ENCODE measurements at places on chromosomes 5 and 9.

GRCh38 chr5:152549709-152550108, 144.6 kb upstream of the NMUR2 start:
- DNase-seq, result no peak

- no peak for DNase-seq
Observed at GRCh38 chr9:133371261-133371711, 4.6 kb downstream of the SURF4 start.

GRCh38 chr5:72065751-72066255, 41.5 kb upstream of the MAP1B start:
- peak; percentile 74 for DNase-seq

DNA sequence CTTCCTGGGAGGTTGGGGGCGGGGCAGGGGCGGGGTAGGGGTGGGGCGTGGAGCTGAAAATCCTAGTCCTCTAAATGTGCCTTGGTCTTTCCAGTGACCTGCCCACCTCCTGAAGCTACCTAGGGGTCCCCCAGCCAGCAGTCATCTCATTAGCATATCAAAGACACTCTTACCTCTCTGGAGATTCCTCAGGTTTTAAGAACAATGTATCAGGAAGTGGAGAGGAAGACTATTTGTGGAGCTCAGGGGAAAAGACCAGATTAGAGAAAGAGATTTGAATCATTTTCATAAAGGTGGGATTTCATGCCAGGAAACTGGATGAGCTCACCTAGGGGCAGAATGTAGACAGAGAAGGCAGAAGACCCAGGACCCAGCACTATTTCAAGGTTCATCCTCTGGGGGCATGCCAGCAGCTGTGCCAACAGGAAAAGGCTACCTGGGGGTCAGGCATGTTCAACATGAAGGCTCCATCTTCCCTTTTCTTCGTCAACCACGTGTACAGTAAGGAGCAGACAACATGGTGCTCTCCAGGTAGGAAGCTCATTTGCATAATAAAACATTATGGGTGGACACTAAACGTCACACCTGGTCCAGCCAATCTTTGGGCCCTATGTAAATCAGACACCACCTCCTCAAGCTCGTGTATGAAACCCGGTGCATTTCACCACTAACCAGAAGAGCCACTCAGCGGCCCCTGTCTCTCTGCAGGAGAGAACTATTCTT, 6.9 kb downstream of the GMCL2 start:
- DNase-seq, result no peak

DNA sequence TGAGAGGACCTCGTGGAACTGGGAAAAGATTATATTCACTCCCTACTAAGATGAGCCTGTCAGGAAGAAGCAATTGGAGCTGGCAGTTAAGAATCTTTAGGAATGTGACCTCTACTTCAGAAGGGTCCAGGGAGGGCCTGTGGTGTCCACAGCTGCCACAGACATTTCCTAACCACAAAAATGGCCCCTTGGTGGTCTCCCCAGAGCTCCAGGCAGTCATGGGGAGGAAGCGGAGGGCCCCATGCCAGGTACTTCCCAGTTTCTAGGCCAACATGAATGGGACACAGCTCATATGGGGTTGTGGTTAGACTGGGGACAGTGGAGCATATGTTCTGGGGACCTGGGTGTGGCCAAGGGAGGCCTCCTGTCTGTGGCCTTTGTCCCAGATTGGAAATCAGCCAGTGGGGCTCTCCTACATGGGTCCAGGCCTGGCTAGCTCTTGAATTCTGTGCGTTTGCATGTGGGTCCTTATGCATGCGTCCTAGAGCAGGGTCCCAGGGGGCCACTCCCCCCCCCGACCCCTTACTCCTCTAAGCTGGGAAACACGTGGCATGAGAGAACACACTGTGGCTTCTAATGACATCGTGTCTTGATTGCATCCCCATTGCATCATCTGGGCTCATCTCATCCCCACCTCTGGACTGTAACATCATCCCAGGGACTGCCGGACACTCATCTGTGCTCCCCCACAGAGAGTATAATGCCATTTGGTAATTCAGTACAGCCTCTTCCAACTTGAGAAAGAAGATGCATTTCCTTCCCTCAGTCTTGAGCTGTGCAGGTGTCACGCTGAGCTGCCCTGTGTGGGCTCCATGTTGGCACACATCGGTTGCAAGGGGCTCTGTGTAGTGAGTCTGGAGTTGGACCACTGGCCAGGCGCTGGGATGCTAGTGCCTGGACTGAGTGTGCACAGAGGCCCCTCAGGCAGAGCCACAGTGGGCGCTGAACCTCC, 31.3 kb downstream of the IRF1 start:
- DNase-seq, result no peak

DNA sequence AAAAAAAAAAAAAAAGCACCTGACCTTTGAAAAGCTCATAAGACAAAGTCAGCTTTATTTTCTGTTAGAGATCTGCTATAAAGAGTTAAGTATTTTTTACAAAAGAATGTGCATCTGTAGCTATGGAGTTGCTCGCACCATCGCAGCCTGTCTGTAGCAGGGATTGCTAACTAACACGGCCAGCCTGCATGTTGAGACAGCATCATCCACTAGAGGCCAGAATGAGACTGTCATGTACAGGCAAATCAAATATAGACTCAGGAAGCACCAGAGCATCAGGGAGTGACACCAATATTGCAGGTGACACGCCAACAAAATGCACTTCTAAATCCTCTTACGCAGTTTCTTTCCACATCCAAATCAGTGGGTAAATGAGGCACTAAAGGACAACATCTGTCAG, 136.3 kb upstream of the RASEF start:
- DNase-seq, result peak; percentile 79

- DNase-seq, result no peak
Observed at GRCh38 chr9:100577776-100578448, at the start of gene CAVIN4. Gene CAVIN4, plus strand, starts transcription at chr9:100578079. Its CDS starts 65 bp downstream, at chr9:100578144.

GRCh38 chr9:127396808-127397645, at the start of gene SLC2A8:
Gene SLC2A8, plus strand, starts transcription at chr9:127397169. Its CDS starts 62 bp downstream, at chr9:127397231.
- DNase-seq, result peak; percentile 99

GRCh38 chr9:136728080-136728547, 14.6 kb downstream of the LCN10 start:
- peak; percentile 58 for DNase-seq

GRCh38 chr5:144203750-144204596, 33.3 kb downstream of the KCTD16 start:
- peak; percentile 54 for DNase-seq

GRCh38 chr5:92041206-92041605, 658.1 kb upstream of the ARRDC3 start:
- no peak for DNase-seq

- no peak for DNase-seq
Observed at GRCh38 chr9:110133059-110133458, 74.9 kb downstream of the C9orf152 start.

GRCh38 chr5:113296676-113297075, 138.1 kb downstream of the TSSK1B start:
- DNase-seq, result no peak

DNA sequence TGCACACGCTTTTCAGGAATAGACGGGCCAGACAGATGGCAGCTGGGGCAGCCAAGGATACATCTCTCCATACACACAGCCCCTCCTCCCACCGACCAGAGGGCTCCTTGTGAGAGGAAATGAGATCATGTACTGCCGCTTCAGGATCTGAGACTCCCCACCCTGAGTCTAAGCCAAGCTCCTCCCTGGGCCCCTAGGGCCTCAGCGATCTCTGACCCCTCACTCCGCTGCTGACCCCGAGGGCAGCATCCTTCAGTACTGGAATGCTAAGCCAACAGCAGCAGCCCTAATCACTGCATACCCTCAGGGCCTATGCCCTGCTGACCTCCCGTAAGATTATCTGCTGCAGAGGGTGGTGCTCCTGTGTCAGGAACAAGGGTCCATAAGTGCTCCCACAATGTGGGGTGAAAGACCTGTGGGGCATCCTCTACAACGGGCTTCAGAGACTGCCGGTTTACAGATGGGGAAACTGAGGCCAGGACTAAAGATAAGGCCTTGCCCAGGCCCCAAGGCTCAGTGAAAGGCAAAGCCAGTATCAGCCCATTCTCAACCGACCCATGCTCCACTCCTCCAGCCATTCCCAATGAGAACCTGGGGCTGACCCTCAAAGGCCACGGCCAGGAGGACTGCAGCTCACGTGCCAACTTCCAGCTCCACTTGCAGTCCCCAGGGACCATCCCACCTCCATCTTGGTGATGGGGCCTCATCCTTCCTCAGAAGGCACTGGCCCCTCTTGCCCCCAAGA, 37.5 kb downstream of the BICD2 start:
- no peak for DNase-seq

DNA sequence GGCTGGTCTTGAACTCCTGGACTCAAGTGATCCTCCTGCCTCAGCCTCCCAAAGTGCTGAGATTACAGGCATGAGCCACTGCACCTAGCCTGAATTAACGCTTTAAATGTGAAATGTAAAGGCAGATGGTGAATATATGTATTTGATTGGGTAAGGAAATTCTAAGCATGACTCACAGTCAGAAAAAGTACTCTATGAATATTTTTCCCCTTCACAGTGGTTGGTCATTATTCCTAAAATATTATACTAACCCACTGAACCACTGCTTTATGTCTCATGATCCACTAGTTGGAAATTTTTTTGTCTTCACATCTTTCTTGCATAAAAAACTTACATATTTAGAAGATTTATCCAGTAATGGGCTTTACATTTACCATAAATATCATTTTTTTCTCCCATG, 14.5 kb upstream of the TENT4A start:
- no peak for DNase-seq

Data from NCI-H1694 (cell line).